GM23248 (cell line): ENCODE measurements at places on chromosomes 11 and 22. TPM values are rescaled to one million over a fixed set of nuclear protein-coding genes. Genes with fewer than 3 reads are reported as not detected.

DNA sequence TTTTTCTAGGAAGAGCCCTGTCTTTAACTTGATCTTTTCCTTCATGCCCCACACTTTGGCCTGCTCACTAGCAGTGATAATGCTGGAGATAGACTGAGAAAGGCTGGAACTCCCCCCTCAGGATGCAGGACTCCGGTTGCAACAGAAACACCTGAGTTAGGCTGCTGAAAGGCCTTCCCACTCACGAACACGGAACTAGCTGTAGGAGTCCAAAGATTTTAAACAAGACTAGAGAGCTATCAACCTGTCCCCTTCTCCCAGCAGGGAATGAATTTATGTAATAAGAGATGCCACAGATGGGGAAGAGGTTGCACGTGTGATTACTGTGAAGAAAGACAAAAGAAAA lies 13.0 kb downstream of the SCN3B start:
- DNase-seq: no peak

DNA sequence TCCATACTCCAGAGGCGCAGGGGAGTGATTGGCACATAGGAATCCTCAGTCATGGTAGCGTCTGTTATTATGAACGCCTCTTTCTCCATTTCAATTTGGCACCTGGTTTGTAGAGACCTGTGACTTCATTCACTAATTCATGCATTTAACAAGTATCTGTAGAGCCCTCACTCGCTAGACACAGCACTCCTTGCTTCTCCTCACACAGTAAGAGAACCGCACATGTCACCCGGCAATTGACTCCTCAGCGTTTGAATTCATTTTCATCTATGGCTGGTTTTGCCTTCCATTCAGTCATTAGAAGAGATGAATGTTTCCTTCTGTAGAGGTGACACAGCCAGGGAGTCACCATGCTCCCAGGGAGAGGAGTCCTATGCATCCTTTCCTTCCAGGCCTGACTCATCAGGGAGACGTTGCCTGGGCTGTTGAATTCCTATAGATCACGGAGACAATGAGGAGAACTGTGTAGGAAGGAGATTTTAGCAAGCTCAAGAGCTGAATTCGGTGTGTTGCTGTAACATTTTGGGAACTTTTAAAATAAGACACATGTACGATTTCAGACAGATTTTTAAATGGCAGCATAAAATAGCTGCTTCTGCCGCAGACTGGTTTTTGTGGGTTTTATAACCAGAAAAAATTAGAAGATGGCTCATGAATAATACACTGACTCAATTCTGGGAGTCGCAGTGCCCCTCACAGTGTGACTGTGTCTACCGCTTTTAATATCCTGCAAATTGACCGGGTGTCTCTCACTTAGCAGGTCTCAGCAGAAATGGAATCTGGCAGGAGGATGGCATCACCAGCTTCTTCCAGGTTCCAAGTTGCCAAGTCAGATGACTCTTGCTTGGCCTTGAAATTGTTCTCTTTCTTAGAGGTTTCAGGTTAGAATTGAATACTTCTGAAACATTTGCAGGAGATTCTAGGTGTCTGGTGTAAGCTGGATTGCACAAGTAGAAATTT lies 44.4 kb upstream of the CLMP start:
- DNase-seq: peak; percentile 93

DNA sequence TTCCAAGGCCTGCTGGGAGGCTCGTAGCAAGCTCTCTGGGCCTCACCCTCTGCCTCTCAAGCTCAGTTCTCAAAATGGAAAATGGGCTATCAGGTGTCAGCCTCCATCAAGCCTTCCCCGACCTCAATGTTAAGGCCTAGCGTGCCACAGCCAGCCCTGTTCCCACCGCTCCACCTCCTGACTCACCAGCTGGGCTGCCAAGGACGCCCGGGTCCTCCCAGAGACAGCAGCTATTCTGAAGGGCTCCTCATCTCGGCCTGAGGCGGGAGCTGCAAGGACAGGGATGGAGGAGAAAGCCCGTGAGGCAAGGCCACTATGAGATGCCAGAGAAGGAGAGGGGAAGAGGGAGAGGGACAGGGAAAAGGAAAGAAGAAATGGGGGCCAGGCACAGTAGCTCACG lies 19.9 kb downstream of the ARAP1 start:
- DNase-seq: peak; percentile 46

DNA sequence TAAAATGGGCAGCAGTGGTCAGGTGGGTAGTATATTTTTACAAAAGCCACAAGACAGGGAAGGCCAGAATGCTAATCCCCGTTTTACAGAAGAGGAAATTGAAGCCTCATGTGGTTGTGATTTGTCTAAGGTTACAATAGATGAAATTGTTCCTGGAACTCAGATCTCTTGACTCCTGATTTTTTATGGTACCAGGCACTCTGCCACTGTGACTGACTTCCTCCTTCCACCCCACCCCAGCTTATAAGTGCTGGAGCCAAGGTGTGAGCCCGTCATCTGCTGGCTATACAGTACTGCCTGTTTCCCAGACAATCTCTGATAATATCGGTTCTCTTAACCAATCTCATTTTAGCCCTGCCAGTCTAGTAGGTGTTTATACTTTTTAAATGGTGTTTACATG lies 1.9 kb downstream of the SLC5A1 start:
- DNase-seq: peak; percentile 2

ASCL3 gene
- total RNA-seq: not detected in 2 replicates

UCP3 gene
- total RNA-seq: 0.11 TPM in 1 of 2 replicates, not detected in the other

- peak; percentile 71 for DNase-seq
Measured at GRCh38 chr11:74255741-74256375, 55.6 kb downstream of the P4HA3 start.

SLC6A5 gene
- not detected in 2 replicates for total RNA-seq

LRRC74B gene
- total RNA-seq: under 0.01 TPM in 1 of 2 replicates, not detected in the other

GRCh38 chr11:109960831-109961230 lies 132.4 kb upstream of the ZC3H12C start:
- DNase-seq: peak; percentile 81
